Stimulated activated CD4-positive, alpha-beta T cell treated with anti-CD3 and anti-CD28 coated beads, Interleukin-15, amount 100 ng/mL, for 24 hours (primary cell): ENCODE measurements at places on chromosomes 4 and X.

DNA sequence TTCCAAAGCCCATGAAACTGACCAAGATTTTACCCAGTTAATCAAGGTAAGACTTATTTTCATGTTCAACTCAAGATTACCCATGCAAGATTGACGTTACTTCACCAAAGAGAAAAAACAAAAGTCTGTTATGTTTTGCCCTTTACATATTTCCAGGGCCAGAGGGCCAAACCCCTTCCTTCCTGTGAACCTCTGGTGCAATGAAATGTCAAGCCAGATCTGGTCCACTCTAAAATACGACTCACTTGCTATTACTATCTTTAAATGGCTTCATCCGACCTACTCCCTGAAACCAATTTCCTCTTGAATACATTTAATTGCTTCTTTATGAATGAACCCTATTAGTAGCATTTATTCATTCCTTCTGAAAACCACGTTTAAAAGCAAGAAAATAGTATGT, 33.0 kb downstream of the TSPAN5 start:
- DNase-seq = no peak

DNA sequence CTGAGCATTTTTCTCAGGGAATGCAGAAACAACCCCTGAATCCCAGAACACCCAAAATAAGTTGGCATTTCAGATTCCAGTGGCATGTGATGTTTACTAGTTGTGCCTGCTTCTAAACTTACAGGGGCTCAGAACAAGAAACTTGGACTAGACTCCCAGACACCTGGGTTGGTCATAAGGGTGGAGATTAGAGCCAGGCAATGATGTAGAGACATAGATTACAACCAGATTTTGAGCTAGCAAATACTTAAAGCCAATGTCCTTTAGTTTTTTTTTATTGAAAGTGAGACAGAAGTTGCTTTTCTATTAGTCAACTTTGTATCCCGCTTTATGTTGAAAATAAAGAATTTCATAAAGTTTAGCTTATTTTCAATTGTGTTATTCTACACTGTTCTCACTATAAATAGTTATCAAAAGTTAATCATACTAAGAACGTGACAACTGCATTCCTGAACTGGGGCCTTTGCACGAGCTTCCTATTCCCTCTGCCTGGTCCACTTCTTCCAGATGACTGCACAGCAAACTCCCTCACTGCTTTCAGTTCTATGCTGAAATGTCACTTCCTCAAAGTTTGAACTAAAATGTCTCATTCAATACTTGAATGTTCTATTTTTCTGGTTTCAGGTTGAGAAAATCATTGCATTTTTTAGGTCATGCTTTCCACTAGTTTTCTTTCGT, 224.7 kb upstream of the PPP1R2C start:
- DNase-seq = no peak

DNA sequence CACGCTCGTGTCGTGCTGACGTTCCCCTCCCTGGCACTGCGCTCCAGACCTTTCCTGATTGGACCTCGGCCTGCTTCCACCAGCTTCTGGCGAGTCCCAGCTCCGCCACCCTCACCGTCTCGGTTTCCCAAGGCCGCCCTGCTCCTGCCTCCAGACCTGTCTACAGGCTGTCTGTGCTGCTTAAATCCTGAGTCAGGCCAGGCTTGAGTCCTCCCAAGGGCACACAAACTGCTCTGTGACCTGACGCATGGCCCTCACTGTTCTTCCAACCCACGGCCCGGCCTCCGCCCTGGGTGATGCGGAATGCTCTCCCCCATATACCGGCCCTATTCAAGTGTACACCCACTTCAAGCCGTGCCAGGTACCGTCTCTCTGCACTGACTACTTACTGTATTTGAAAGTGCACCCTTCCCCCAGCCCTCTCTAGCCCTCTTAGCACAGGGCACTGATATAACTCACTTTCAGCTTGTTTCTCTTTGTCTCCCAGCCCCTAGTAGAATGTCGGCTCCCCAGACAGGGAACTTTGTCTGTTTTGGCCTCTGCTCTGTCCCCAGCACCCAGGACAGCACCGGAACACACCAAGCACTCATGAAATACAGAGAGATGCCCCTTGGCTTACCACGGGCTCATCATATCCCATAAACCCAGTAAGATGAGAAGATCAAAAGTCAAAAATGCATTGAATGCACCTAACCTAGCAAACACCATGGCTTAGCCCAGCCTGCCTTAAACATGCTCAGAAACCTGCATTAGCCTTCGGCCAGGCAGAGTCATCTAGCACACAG, 63.1 kb upstream of the AFAP1 start:
- no peak for DNase-seq

GRCh38 chr4:152382057-152382785, 153.7 kb downstream of the FBXW7 start:
- no peak for DNase-seq

GRCh38 chr4:31283679-31284078, 563.5 kb downstream of the PCDH7 start:
- no peak for DNase-seq

DNA sequence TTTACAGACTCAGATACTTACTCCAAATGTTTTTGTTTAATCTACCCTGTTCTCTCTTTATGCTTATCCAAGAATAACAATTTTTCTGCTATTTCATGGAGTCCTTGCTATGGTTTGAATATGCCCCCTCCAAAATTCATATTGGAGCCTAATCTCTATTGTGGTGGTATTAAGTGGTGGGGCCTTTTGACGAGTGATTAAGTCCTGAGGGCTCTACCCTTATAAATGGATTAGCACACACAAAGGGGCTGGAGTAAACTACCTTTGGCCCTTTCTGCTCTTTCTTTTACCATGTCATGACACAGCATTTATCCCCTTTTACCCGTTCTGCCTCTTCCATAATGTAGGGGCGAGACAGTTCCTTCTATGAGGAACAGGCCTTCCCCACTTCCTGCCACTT, 285.5 kb downstream of the GASK1B start:
- no peak for DNase-seq

DNA sequence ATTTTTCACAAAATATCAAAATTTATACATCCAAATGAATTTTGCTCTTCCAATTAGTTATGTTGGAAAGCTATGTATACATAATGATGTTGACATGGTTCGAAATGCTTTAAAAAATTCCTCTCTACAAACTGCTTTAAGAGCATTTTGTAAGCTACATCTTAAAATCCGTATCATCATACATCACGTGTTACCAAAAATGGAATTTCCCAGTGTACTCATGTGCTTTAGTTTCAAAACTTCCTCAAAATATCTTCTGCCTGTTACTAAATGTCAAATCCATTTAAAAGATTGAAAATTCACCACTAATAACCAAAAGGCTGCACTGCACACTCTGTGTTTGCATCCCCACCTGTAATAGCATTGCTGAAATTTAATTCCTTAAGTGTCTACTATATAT, 87.9 kb downstream of the WDFY3 start:
- no peak for DNase-seq

DNA sequence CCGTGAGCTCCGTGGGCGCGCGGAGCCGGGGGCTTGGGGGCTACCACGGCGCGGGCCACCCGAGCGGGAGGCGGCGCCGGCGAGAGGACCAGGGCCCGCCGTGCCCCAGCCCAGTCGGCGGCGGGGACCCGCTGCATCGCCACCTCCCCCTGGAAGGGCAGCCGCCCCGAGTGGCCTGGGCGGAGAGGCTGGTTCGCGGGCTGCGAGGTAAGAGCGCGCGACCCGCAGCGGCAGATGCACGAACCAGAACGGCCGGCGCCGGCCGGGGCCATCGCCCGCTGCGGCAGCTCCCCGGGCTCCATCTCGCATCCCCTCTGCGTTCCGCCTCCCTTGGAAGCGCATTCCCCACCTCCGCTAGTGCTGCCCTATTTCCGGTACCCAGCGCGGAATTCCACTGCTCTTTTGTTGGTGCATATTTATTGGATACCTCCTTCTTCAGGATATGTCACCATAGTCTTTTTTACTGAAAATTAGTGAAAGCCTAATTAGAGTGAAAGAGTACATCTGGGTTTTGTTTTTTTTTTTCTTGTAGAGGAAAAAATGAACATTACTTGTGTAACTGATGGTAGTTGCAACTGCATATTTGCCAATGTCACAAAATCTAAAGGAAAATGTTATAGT, 797 bp downstream of the PKD2 start:
- peak; percentile 52 for DNase-seq

DNA sequence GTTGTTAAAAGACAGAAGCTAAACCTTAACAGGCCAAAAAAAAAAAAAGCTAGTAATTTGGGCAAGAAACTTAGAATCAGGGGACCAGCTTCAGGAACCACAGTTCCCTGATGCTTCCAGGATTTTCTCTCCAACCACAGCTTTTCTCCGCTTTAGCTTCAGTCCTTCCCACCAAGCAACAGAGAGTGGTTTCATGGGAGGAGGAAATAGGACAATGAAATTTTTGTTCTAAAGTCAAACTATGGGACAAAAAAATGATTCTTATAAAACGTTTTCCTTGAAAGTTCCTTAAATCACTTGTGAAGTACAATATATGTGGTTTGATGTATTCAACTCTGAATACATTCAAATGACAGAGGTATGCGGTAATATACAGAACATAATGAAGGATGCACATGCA, 71.0 kb upstream of the DHX15 start:
- DNase-seq = no peak

GRCh38 chr4:171932238-171932637, 119.0 kb downstream of the GALNTL6 start:
- DNase-seq = no peak

DNA sequence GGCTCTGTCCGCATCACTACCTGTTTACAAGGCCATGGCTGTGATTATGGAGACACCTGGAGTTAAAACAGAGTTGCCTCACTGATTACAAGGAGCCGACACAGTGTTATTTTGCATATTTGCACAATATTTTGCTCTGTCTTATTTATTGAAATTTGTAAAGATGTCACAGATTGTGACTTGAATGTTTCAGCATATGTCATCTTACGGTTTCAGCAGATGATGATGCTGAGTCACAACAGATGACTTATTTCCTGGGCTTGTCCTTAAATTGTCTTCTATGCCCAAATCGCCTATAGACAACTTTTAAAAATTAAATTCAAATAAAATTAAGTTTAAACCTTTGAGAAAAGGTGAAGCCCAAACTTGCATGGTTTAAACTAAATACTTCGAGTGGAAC, 87.1 kb upstream of the INPP4B start:
- no peak for DNase-seq

GRCh38 chr4:48813964-48814363, 16.9 kb upstream of the OCIAD1 start:
- DNase-seq = no peak

GRCh38 chr4:180789929-180790328, 1453.3 kb upstream of the TENM3 start:
- no peak for DNase-seq

- no peak for DNase-seq
Measured at GRCh38 chr4:160353548-160353947, 1250.7 kb downstream of the RAPGEF2 start.

DNA sequence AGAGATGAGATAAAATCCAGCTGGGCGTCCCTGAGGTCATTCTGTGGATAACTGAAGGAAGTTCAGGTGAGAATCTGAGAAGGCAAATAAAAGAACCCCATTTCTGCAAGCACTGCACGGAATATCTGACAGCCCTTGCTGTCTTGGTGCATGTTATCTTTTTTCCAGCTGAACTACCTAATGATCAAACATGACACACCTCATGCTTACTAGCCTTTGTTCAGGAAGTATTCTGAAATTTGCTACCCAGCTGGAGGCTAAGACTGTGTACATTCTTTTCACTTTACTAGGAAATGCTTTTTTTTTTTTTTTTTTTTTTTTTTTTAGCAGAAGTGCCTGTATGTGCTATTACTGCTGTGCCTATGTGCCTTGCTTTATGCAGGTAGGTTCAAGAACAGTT, 718.1 kb downstream of the SMARCA1 start:
- DNase-seq = no peak

DNA sequence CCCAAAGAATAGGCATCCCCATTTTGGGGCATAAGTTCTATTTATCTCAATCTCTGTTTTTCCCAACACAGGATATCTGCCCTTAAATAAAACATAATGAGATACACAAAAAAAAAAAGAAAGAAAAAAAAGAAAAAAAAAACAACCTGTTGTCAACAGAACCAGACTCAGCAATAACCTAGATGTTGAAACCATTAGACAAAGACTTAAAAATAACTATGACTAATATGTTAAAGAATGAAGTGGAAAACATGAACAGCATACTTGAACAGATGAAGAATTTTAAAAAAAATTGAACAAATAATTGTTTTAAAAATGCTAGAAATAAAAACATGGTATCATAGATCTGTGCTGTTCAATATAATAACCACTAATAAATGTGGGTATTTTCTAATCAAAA, 93.4 kb upstream of the RXFP1 start:
- no peak for DNase-seq

- DNase-seq = no peak
Measured at GRCh38 chr4:6509587-6509986, 37.2 kb upstream of the PPP2R2C start.

- DNase-seq = no peak
Measured at GRCh38 chr4:112563431-112564200, 47.6 kb upstream of the NEUROG2 start.

DNA sequence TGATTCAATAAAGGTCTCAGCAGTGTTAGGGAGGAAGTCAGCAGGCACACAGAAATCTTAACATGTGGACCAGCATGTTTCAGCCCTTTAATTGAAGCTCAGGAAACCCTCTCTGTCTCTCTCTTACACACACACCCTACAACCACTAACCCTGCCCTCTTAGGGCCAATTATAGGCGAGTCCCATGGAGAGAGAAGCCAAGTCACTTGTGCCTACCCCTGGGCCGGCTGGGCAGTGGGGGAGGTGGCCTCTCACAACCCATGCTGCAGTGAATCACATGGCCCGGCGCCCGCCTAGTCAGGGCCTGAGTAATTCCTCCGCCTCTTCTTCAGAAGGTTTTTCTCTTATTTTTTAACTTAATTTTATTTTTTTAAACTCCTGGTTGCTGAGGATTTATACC, 3.7 kb downstream of the FGD1 start:
- DNase-seq = no peak

DNA sequence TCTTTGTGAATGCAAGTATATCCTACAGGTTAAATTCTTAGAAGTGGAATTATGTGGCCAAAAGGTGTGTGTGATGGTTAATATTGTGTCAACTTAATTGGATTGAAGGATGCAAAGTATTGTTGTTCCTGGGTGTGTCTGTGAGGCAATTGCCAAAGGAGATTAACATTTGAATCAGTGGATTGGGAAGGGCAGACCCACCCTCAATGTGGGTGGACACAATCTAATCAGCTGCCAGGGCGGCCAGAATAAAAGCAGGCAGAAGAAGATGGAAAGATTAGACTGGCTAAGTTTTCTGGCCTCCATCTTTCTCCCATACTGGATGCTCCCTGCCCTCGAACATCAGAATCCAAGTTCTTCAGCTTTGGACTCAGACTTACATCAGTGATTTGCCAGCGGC, 76.2 kb upstream of the GBA3 start:
- DNase-seq = no peak
